Activated gamma-delta T cell treated with Interleukin-2 at 50 U/mL for 16 hours (primary cell): ENCODE measurements at places on chromosomes 4 and X.

- no peak for DNase-seq
Measured at GRCh38 chr4:5974321-5974720, 43.9 kb downstream of the C4orf50 start.

DNA sequence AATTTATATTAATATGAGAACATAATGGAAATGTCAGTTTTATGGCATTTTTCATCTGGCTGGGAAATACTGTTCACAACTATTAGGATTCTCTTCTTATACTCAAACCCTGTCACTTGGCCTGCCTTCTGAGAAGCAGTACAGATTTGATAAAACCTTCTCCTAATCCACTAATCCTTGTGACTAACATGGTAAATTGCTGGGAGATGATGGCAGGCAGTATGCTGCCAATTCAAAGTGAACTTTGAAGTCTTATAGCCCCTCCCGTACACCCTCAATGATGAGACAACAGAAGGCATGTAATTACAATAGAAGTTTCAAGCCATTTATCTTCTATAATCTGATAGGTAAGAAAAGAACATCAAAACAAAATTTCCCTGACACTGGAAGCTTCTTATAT, 36.9 kb downstream of the PAQR3 start:
- no peak for DNase-seq

GRCh38 chrX:50536955-50537354, 66.3 kb upstream of the DGKK start:
- no peak for DNase-seq

DNA sequence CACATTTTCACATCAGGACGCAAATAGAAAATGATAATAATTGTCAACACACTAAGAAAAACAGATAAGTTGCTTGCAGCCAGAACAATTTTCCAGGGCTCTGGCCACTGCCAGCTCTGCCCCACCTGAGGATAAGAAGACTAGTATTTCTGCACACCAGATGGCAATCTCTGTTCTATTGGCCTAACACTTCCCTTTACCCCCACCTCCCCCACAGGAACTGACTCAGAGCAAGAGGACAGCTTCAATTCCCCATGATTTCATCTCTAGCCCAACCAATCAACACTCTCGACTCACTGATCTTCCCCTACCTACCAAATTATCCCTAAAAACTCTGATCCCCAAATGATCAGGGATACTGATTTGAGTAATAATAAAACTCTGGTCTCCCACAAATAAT, 164.0 kb downstream of the SMARCA1 start:
- no peak for DNase-seq

DNA sequence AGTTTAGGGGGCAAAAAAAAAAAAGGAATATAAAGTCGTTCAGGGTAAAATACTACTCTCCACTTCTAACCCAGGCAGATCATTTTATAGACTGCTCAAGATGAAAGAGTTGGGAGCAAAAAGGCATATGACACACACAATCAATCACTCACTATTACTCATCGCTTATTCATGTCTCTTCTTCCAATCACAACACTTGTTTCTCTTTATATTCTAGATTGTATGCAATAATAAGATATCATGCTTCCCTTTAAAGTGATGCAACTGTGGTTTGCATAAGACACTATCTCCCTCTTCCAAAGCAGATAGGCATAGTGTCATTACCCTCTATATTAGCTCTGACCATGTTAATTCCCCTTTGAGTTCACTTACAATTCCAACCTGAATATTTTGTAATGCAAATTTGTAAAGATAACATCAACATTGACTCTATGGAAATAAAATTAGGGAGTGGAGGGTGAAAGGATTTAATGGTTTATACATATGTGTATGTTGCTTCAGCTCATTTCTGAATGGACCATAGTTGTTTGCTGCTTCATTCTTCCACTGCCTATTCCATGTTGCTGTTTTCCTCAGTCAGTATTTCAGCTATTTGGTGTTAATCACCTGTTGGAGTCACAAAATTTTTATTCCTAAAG, 154.9 kb upstream of the EPHA5 start:
- DNase-seq, result no peak

DNA sequence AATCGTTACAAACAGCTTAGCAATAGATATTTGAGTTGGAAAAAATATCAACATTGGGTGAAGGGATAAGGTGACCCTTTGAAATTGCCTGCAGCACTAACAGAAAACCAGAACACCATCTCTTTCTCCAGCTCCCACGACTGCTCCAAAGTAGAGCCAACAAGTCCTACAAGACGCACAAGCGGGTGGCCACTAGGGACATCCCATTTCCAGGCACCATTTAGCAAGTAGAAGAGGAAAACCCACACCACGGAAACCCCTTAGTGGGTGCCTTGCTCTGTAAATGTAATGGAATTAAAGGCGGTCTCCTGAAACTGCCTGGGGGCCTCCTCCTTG, 1.9 kb downstream of the ARHGAP6 start:
- no peak for DNase-seq

GRCh38 chr4:40367451-40367850, 32.3 kb downstream of the CHRNA9 start:
- DNase-seq, result no peak
